ENCODE measurements at places on chromosomes 2 and 18.

DNA sequence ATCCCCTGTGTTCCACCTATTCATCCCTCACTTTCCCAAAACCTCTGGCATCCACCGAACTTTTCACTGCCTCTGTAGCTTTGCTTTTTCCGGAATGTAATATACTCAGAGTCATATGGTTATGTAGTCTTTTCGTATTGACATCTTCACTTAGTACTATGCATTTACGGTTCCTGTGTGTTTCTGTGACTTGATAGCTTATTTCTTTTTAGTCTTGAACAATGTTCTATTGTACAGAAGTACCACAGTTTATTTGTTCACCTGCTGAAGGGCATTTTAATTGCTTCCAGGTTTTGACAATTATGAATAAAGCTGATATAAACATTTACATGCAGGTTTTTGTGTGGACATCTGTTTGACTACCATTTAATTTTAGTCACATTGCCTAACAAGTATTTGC is 154.7 kb upstream of the DOK6 start:
- DNase-seq, result no peak

GRCh38 chr2:157838442-157839161 is 37.5 kb downstream of the ACVR1 start:
- no peak for DNase-seq

DNA sequence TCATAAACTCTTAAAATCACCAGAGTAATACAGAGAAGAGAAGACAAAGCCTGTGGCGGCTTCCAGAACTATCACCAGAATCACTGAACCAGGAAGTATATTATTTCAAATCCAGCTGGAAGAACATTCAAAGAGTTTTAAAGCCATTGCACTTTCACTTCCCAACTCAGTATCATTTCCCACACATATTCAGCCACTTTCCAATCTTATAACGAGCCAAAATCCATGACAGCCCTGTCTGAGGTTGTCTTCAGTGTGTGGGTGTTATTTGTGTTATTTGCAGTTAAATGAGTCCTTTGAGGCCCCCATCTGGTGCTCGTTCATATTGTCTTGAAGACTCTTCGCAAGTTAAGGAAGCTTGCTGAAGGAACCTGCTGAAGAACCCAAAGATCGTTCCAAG is 559.9 kb downstream of the TSN start:
- no peak for DNase-seq

DNA sequence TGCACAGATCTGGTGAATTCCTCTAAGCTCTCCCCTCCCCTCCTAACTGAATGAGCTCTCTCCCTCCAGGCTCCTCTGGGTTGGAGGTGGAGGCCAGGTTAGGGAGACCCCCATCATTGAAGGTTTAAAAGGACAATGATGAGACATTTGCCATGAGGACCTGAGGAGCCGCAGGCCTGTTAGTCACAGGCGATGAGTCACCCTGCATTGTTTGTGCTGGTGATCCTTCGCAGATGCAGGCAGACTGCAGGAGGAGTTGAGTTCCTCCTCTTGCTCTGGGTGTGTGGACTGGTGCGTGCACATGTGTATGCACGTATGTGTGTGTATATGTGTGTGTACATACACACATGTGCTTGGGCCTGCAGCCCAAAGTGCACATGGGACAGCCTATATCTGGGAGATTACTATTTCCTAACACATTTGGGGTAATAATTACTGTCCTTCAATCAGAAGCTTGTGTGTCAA is 42.0 kb downstream of the MCFD2 start:
- DNase-seq, result peak; percentile 22

DNA sequence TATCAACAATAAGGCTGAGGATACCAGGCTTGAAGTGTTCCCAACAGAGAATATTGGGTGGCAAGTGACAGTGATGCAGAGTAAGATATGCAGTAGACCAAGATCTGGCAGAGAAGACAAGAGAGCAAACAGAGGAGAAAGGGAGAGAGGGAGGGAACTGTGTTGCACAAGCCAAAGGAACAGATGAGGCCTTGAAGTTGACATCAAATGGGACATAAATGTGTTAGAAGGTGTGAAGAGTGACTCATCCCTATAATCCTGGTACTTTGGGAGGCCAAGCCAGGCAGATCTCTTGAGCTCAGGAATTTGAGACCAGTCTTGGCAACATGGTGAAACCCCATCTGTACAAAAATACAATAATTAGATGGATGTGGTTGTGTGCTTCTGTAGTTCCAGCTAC is 342.9 kb downstream of the PARD3B start:
- DNase-seq, result no peak

DNA sequence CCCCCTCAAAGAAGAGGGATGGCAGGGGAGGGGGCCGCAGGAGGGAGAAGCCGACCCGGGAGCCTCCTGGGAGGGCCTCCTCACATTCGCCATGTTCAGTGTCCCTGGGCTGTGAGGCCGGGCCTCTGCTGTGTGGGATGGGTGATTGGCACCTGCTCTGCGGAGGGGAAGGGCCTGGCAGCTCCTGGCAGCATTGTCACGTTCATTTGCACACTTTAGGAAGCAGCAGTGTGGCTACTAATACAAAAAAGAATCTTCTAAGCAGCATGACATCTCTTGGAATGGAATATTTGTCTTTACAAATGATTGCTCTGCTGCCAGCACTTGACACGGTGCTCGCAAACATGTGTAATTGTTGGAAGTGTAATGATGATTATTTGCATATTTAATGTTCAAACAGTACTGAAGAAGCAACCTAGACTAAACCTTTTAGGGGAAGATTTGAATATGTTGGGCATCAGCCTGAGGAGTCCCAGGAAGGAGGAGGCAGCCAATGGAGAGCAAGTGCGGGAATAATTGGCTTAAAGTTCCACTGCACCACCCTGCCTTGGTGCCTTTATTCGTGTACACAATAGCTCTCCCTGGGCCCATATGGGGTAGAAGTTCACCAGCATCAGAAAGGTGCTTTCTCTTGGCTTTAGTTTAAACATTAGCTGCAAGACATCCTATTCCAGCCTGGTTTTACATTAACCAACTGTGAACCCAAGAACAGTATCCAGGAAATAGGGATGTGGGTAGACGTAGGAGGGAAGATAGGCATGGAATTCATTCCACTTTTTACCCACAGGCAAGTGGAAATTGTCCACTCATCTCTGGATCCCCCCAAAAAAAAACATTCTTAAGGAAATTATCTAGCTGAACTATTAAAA is 404.9 kb downstream of the TMEM182 start:
- no peak for DNase-seq

- no peak for DNase-seq
These were observed 61.9 kb downstream of the SPRED2 start for GRCh38 chr2:65370387-65371073.

- DNase-seq, result no peak
These were observed 2026.1 kb upstream of the CELF4 start for GRCh38 chr18:39591649-39592048.

DNA sequence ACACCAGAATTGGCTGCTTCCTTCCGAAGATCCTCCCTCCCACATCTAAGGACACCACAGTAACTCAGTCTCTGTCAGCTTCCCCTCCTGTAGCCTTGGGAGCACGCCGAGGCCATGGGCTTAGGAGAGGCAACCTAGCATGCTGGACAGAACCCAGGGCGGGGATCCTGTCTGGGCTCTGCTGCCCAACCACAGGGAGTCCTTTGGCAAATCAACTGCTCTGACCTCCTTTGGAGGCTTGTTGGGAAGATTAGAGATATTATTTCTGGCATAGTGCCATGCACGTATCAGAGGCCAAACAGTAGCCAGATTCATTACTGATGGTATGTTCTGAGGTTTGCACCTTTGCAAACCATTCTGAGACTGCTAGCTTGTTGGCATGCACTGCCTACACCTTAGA is 262.7 kb upstream of the EPAS1 start:
- DNase-seq, result no peak

DNA sequence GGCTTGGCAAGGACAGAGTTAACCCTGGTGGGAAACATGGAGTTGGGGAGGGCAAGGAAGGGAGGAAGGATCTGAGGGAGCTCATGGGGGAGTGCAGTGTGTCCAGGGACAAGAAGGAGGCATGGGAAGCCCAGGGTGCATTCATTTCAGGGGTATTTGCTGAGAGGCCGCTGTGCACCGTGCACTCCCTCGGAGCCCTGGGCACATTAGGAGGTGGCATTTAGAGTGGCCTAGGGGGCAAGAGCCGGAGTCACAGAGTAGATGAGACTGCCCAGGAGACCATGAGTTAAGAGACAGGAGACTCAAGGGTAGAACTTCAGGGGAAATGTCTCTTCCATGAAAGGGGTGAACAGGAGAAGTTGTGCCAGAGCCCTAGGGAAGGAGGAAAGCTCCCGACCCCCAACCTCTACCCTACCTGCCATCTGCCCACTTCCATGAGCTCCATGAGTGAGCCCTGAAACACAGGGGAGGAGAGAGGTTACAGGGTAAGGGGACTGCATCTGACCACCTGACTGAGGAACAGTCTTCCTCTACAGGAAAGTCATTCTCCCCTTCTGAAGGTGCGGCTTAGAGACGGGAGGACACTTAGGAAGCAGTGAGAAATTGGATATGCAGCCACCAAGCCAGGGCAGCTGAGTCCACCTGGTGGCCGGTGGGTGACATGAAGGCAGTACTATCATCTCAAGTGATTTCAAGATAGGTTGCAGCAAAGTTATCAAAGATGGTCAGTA is 58.5 kb upstream of the COPS8 start:
- DNase-seq, result peak; percentile 23

GRCh38 chr2:70902067-70902442 is 33.6 kb upstream of the ATP6V1B1 start:
- DNase-seq, result no peak

DNA sequence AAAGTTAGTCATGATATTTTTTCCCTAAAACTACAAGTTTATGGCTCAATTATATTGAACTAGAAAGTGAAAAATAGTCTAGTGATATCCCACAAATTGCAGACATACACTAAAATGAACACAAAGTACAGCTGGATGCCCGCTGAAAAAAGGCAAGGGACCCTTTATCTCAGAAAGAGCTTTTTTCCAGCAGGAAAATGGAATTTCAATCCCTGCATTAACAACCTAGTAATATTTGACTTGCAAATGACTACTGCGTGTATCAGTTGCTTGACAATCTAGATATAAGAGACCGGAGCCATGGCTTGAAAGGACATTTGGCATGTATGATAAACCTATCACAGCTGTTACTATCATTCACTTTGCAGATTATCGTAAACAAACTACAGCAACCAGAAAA is 49.1 kb downstream of the LRPPRC start:
- no peak for DNase-seq

GRCh38 chr2:55809875-55810621 is 113.5 kb downstream of the EFEMP1 start:
- DNase-seq, result no peak

DNA sequence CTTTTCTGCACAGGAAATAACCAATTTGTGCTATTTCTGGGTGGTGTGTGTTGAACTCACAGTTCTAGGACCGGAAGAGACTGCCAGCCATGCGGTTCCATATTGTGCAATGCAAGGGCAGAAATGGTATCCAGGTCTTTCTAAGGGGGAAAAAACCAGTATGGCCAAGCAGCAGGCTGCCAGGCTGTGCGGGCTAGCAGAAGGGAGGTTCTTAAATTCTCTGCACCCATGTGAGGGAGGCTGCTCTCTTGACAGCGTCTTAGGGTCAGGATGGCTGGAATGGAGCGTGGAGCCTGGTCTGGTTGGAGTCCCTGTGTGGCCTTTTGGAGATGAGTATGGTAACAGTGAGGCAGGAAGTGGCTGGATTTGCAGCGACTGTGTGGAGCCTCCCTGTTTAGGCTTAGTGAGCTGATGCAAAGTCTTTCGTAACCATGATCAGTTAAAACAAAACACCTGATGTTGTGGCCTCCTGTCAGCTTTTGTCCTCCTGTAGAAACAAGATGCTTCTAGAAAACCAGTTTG is 52.6 kb downstream of the NCK2 start:
- DNase-seq, result no peak

- DNase-seq, result no peak
These were observed 162.7 kb downstream of the PKP4 start for GRCh38 chr2:158619496-158619895.

DNA sequence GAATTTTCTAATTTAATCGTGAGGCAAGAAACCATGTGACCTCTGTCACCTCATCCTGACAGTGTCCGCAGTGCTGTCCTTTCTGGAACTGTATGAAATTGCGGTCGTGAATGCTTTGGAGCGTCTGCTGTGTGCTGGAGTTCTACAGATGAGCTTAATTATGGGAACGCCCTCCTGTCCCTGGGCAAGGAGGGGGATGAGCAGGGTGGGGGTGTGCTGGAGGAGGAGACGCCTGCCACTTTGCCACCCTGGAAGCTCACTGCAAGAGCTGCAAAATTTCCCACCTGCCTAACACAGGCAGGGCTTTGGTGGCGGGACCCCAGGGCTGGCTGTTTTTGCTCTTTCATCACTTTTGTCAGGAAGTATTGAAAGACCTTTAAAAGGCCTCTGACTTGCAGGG is 6.5 kb downstream of the LPIN1 start:
- DNase-seq, result no peak

DNA sequence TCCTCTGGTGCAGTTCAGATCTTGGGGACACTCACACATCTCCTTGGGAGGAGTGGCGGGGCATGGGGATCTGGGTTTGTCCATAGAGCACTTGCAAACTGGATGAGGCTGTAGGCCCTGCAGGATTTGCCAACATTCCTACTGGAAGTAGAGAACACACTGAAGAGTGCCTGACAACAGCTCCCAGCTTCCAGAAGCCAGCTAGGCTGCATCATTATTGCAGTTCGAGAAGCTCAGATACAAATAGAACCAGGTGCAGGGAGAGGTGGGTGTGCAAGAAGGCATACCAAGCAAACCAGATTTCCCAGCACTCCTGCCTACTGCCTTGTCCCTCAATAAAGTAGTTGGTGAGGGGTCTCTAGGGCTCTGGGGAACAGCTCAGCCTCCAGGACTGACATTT is 52.5 kb downstream of the RHOB start:
- DNase-seq, result no peak

DNA sequence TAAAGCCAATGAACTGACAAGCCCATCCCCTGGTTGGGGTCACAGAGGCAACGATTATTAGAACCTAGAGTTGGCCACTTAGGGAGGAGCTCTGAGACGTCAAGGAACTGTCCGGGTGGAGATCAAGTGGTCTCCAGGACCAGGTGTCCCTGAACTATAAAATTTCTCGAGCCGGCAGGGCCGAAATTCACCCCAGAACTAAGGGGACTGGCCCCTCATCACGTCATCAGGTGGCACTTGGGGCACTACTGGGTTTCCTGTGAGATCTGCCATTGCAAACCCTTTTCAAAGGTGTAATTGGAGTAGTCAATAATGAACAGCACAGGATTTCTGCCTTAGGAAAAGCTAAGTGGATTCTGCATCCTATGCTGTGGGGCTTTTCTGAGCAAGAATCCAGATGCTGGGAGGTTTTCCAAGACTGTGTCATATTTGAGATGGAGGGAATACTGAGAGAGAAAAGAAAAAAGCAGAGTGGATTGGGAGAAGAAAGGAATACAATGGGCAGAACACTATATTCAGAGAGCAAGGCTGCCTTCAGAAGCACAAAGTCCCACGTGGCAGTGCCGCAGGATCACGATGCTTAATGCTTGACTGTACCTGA is 113.6 kb downstream of the ALPK2 start:
- DNase-seq, result no peak
